Femur (tissue), 1 donor: ENCODE measurements at places on chromosomes 3 and 15.

DNA sequence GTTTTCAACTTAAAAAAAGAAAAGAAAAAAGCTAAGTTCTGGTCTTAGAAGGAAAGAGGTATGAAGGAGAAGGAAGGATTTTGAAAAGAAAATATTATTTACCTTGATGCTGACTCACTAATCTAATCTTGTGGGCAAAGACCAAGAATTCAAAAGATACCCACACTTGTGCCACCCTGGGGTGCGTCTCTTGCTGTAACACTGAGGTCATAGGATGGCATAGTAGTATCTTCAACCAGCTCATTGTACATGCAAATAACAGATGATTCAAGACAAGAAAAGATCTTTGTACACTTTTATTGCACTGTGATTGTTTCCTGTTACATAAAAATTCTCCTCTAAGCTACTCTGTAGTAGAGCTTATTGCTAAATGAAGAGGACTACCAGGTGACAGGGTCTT is 17.3 kb downstream of the PLS1 start:
- DNase-seq, result no peak

DNA sequence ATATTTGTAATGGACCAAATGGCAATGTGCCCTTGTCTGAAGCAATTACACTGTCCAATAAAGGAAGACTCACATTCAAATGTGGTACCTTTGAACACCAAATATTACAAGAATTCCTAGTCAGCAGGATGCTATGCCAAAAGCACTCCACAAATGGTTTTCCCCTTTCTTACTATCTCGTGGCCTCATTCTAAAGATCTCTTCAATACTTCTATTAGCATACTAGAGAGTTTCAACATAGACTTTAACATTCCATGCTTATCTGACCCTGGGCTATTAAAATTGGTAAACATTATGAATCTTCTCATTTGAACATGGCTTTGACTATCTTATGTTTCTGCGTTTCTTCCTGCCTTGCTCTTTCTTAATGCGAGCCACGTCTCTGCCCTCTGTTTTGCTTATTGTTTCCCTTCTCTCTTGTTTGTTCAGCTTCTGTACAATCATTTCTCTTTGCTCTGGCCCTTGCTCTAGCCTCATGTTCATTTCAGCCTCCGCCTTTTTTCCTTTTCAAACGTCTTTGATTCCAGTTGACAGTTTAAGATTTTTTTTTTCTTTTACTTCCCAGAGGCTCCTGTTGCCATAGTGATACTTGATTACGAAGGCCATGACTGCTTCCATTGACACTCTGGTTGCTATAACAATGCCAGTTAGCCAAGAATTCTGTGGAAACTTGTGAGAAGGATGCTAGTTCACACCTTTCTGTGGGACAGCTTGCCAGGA is 49.5 kb upstream of the SLC9A9 start:
- DNase-seq, result peak; percentile 33

GRCh38 chr3:112437146-112438022 is 61.9 kb downstream of the BTLA start:
- DNase-seq, result no peak

- DNase-seq, result peak; percentile 66
These were observed 513.7 kb downstream of the FOXP1 start for GRCh38 chr3:71069797-71070196.

DNA sequence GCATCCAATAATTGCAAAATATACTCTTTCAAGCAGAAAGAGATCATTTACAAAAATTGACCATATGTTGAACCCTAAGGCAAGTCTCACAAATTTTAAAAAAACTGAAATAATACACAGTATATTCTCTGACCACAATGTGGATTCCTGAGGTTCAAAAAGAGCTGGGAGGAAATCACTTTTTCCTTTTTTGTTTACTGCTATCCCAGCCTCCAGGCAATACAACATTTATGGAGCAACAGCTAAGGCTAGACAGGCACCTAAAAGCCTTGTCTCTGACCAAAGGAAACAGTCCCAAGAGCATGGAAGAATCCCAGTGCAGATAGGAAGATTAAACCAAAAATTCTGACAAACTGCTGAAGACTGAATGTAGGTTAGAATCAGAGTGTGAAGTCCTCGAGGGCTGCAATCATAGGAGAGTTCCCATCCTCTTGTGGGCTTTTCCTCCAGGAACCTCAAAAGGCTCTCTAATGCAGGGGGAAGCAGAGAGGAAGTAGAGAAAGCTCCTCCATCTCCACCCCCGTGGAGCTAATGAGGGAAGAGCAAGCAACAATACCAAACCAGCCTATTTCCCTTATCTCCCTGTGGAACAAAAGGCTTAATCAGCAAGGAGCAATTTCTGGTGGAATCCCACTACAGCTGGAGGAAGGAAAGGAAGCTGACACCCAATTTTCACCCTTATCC is 57.0 kb downstream of the TMCC1 start:
- no peak for DNase-seq

DNA sequence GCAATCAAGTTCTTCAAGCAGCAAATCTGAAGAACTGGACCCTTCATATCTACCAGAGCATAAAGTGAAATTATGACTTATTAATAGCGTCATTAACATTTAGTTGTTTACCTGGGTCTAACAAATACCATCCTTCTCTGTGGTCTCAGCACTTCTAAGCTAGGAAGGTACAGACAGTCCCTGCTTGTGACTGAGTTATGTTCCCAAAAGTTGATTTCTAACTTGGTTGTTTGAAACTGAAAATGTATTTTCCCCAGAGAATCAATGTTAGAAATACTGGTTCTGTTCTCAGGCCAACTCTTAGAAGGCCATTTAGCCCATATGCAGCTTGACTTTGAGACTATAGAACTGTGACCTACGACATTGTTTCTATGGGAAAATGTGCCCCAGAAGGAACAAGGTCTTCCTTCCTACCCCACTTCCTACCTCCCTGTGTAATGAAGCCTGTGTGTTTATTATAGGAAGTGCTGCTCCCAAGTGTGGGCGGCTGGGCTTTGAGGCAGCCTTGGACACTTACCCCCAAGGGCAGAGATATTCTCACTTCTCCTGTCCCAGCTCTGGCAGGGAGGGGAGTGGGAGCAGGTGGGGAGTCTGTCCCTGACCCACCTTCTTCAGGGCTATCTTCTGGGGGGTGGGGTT is 12.2 kb upstream of the MAPK6 start:
- DNase-seq, result no peak

DNA sequence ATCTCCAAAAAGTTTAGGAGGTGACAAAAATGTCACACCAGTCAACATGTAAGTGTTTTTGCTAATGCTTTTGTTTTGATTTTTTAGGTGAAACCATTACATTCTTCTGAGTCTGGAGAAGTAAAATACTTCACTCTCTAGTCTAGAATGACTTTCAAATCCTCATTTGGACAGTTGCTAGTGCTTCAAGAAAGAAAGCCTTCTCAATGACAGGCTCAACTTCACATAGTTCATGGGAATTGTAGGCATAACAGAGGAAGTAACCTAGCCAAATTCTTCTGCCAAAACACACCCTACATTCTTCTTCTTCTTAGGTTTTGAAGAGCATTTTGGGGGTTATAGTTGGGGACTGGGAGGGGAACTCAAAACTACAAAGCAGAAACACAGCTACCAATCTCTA is 29.4 kb upstream of the HEG1 start:
- DNase-seq, result no peak

DNA sequence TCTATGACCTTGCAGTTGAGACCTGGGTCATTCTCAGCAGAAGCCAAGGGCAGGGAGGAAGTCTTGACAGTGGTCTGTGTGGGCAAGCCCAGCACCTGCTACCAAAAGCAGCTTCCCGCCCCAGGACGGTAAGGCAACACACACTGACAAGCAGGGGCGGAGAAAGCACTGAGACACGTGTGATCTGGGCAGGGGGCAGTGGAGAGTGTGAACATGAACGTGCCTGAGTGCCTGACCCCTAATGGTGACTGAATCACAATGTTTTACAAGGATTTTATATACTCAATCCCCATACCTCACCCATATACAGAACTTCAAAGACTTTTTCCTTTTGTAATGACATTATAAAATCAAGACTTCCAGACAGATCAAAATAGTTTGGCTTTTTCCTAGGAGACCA is 35.2 kb downstream of the ANP32A start:
- peak; percentile 10 for DNase-seq
